ENCODE measurements at places on chromosomes 16 and 17. TPM values are rescaled to one million over a fixed set of nuclear protein-coding genes. Genes with fewer than 3 reads are reported as not detected.

The TRAPPC1 gene
- 43.3 TPM for total RNA-seq

The SYNRG gene
- 23.0 TPM for total RNA-seq

GRCh38 chr17:57940653-57941329 lies 14.4 kb downstream of the CUEDC1 start:
- no peak for DNase-seq

DNA sequence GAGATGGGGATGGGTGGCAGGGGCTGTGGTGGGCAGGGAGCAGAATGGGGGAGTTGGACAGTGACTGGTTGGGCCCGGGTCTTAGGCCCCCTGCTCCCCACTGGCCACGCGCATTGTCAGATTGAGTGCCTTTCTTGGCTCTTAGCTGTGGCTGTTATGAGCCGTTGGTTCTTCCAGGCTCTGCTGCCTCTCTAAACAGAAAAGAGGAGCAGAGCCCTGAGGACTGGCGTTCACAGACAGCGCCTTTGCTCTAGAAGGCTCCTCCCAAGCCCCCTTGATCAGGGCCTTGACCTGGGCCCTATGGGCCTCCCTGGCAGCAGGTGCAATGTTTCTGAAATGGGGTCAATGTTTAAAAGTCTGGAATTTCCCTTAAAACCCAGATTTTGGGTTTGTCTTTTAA lies 14.8 kb upstream of the NUDT16L1 start:
- DNase-seq = no peak

Measured in mammary epithelial cell (primary cell).